ENCODE measurements at places on chromosomes 2 and 18.
A peak's percentile ranks its signal among the peaks of the same experiment; 100 is the strongest.

DNA sequence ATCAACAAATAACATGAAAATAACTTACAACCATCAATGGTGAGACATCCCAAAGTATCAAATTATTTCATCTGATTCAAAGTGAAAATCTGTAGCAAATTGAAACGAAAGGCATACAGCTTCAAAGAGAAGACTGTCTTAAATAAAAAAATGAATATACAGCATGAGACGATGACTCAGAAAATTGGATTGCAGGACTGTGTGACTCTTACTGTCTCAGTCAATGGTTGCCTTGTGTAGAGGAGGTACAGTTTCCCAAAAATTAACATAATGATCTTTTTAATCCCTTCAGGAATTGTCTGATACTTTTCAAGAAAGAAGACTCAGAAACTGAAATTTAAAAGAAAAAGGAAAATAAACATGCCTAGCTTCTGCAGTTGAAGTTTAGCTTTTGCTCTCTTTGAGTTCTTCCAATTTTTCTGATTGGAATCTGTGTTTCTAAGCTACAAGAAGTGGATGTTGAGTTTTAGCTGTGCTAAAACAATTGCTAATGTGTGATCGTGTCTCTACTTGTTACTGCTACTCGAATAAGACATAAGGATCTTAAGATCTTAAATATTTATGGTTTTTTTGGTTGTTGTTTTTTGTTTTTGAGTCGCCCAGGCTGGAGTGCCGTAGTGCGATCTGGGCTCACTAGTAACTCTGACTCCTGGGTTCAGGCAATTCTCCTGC lies 41.1 kb upstream of the EPB41L3 start:
- no peak for DNase-seq

DNA sequence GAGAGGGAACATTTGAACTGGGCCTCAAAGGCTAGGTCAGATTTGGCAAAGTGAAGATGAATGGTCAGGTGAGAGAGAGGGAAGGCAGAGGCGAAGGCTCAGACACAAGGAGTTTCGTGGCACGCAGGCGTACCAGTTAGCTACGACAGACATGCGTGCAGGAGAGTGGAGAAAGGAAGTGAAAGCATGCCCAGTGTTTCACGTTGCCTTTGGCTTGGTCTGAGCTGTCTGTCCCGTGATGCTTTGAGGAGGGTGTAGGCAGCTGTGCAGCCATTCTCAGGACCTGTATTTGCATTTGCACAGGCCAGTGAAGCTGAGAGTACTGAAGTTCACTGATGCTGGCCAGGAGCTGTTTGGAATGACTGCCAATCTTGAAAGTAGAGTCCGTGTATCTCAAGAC lies 69.5 kb downstream of the HNRNPLL start:
- peak; percentile 24 for DNase-seq

GRCh38 chr18:77622009-77622692 lies 372.5 kb downstream of the GALR1 start:
- no peak for DNase-seq

GRCh38 chr2:45067859-45068570 lies 58.8 kb upstream of the SIX2 start:
- no peak for DNase-seq

GRCh38 chr2:203739351-203739750 lies 32.9 kb downstream of the CD28 start:
- DNase-seq: no peak

DNA sequence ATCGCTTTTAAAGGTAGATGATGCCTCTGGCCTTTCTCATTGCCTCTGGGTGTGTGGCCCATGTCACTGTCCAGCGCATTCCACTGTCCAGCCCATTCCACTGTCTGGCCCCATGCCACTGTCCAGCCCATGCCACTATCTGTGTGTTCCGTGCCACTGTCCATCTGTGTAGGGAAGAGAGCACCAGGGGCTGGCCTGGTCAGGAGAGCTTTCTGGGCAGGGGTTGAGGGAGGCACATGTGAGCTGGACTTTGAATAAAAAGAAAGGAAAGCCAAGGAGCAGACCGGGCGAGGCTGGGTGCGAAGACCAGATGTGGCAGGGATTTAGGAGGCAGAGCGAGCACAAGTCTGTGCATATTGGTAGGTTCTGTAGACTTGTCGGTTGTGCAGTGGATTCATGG lies 236.2 kb downstream of the NEDD4L start:
- DNase-seq: no peak

- DNase-seq: peak; percentile 55
Observed at GRCh38 chr2:181672255-181673008, 7.9 kb downstream of the NEUROD1 start.

DNA sequence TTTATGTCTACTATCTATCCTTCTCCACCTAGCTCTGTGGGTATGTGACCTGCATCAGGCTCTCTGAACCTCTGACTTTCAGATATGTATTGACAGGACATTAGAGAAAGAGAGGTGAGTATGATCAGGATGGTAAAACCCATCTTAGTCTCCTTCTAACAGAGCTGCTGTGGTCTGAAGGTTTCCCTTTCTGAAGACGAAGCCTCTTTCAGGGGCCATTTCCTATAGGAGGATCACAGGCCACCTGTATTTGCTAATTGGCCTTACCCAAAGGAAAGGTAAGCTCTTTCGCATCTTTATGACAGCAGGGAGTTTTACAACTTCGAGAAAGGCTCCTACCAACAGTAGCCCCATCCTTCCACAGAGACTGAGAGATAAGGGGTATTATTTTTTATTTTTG lies 442.9 kb downstream of the KCNJ3 start:
- no peak for DNase-seq

GRCh38 chr2:41579806-41580205 lies 468.0 kb upstream of the PKDCC start:
- peak; percentile 6 for DNase-seq

DNA sequence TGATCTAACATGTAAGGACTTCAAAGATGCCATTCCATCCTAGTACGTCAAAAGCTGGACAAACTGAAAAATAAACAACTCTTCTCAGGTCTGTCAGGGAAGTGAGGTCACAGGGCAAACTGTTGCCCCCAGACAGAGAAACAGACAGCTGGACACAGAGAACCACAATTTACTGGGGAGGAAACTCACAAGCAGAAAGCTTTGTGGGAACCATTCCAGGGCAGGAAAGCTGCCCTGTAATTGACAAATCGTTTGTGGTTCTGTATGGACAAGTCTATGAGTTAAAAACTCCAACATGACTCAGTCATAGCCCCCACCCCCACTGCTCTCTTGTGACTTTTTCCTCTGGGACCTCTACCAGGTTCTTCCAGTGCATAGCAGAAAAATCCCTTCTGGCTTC lies 28.4 kb downstream of the MCEE start:
- no peak for DNase-seq

GRCh38 chr2:38652431-38653273 lies 13.3 kb upstream of the GALM start:
- no peak for DNase-seq

- no peak for DNase-seq
Observed at GRCh38 chr2:235614900-235615712, 121.3 kb downstream of the AGAP1 start.

DNA sequence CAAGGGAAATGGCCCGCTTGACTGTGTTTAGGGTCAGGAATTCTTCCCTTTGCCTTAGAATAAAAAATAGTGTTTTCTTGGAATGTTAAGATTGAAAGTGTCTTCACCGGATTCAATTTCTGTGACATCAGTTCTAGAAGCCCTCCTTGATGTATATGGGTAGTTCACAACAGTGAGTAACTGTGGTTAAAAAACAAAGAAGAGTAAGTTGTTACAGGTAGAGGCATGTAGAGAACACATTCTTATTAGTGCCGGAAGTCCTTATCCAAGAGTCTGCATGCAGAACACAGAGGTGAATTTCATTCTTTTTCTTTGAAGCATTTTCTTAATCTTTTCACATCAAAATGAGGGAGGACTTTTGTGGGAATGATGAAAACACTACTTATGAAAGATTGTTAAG lies 105.5 kb downstream of the FMNL2 start:
- no peak for DNase-seq

GRCh38 chr2:187554704-187555082 lies 458 bp upstream of the TFPI start:
- peak; percentile 42 for DNase-seq

GRCh38 chr2:156602552-156602933 lies 166.4 kb downstream of the GPD2 start:
- no peak for DNase-seq

DNA sequence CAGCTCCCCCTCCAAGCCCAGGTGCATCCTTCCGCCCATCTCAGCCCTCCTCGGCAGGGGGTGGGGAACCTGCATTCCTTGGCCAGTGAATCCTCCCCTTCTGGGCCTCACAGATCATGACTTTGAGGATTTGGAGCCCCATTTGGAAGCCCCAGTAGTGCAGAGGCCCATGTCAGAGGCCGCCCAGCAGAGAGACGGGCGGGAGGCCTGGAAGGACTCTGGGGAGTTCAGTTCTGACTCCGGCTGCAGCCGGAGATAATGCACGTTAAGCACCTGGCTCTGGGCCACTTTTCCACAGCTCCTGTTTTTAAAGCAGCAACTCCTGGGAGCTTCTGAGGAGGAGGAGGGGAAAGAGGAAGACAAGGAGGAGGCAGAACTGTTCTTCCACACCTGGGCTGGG lies 14.9 kb downstream of the ATOH8 start:
- DNase-seq: peak; percentile 51

- DNase-seq: peak; percentile 66
Observed at GRCh38 chr2:85746321-85747004, 7.3 kb upstream of the ATOH8 start.

DNA sequence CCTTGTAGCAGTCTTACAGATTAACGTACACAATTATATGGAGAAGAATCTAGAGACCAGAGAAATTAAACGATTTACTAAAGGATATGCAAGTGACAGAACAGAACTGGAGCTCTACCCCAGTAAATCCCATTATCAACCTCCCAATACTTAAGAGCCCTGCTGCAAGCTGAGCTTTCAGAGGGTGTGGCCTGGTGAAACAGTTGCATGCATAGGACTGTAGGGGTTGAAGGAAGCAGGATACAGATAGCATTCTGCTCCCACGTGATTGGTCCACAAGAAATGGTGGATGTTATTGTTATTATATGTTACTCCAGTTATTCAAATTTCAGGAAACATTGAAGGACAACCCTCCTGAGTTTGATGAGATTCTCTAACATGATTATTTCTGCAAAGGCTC lies 210.8 kb upstream of the THUMPD2 start:
- DNase-seq: no peak

- no peak for DNase-seq
Observed at GRCh38 chr2:234411793-234412192, 85.1 kb downstream of the ARL4C start.

GRCh38 chr2:26637811-26638310 lies 3.3 kb downstream of the CIB4 start:
- DNase-seq: no peak

- DNase-seq: peak; percentile 84
Observed at GRCh38 chr2:181058378-181059269, 78.2 kb downstream of the UBE2E3 start.

GRCh38 chr2:182866095-182866460 lies 359 bp downstream of the FRZB start:
- DNase-seq: peak; percentile 35

- DNase-seq: no peak
Observed at GRCh38 chr18:8952769-8953760, 149.4 kb upstream of the NDUFV2 start.

DNA sequence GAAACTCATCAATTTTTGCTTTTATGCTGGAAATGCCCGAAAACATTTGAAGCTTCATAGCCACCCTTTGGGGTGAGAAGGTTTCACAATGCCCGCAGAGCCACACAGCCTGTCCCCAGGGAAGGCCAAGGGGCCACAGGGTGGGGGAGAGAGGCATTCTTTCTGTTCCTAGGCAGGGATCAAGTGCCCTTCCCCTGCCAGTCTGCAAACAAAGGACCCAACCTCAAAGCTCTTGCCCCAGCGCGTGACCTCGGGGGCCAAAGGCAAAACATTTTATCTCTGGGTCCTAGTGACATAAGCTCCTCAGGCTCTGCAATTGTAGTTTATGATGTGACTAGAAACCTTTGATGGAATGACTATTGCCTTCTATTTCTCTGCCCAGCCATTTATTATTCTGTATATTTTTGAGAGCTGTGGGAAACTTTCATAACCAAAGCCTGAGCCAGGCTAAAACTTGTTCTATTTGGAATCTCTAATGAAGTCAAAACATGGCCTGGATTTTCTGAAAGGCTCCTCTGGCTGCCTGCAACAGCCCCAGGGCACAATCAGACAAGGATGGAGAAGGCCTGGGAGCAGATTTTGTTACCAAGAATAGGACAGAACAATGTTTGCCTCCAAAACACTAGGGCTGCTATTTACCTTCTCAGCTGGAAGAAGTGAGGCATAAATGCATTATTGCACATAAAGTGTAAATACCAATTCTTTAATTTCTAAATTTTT lies 137.2 kb upstream of the KCTD1 start:
- no peak for DNase-seq

- DNase-seq: no peak
Observed at GRCh38 chr2:32418778-32419177, 62.0 kb downstream of the BIRC6 start.
